Hypothalamus (tissue), 51 donors: ENCODE measurements at places on chromosomes 1 and 21.

DNA sequence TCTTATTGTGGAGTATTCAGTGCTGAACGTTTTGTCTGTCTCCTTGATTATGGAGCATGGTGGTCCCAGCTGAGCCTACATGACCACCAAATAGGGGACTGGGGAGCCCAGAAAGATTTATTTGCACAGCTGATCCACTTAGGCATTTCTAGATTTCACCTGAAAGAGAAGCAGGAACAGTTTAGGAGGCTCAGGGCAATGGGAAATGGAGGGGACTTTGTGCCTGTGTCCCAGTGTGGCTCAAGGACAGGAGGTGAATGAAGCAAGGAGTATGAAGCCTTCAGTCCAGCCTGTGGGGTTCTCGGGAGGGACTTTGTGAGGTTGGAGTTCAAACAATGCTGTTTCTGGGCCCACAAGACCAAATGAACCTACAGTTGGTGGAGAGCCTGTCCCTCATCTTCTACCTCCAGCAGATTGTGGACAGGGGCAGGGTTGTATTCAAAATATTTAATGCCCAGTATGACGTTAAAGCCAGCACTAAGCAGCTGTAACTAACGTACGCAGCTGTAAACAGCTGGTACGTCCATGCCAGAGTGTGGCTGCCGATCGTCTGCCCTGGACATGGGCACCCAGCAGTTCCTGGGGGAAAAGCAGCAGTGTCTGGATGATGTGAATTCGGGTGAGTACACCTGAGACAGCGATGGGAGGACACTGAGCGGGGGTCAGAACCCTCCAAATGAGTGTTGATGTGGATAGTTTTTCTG lies 164.9 kb upstream of the RAB4A start:
- DNase-seq: no peak

GRCh38 chr1:205440476-205441317 lies 15.1 kb downstream of the BLACAT1 start:
- DNase-seq: no peak

- no peak for DNase-seq
Measured at GRCh38 chr1:158028969-158029368, 35.5 kb downstream of the KIRREL1 start.

- no peak for DNase-seq
Measured at GRCh38 chr1:7343882-7344281, 427.2 kb upstream of the VAMP3 start.

- DNase-seq: no peak
Measured at GRCh38 chr1:240096974-240097373, 5.3 kb downstream of the FMN2 start.

DNA sequence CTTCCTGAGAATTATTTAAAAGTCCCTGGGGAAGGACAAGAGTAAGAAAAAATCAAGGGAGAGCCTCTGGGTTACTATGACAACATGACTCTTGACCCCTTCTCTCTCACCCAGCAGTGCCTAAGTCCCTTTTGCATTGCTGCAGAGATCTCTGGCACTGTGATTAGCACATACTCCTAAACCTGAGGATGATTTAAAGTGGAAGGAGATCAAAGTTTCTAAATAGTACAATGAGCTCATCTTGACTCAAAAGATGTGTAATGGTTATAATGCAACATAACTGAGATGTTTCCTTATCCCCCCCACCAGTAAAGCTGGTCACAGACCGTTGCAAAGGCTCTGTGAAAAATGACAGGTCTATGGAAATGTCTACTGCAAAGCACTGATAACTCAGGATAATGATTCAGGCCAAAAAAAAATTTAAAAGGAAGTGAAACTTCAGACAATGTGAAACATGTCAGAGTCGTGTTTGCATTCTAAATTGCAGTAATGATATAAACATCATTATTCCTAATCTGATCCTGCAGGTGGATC lies 519.2 kb downstream of the KIF26B start:
- no peak for DNase-seq

DNA sequence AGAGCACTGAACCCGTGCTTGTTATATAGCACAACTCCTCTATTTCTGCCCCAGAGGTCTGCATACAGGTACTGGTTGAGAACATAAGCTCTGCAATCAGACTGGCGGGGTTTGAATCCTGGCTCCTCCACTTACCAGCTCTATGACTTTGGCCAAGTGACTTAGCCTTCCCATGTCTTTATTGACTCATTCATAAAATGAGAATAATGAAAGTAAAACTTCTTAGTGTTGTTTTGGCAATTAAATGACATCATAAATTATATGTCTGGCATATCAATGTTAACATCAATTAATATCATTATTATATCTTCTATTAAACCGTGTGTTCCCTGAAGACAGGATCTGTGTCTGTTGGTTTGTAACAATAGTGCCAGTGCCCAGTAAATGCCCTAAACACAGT lies 4.3 kb downstream of the INKA2 start:
- DNase-seq: no peak

DNA sequence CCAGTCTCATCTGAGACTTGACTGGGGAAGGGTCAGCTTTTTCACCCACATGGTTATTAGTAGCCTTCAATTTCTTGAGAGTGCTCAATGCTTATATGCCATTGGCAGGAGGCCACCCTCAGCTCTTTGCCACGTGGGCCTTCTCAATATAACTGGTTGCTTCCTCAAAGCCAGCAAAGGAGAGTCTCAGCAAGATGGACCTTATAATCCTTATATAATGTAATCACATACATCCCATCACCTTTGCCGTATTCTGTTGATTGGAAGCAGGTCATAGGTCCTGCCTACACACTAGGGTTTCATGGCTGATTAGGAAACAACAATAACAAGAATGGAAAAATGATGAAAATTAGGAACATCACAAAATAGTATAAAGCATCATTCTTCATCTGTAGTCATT lies 22.9 kb downstream of the TSEN15 start:
- no peak for DNase-seq

GRCh38 chr21:38179511-38179910 lies 77.3 kb upstream of the KCNJ15 start:
- no peak for DNase-seq

DNA sequence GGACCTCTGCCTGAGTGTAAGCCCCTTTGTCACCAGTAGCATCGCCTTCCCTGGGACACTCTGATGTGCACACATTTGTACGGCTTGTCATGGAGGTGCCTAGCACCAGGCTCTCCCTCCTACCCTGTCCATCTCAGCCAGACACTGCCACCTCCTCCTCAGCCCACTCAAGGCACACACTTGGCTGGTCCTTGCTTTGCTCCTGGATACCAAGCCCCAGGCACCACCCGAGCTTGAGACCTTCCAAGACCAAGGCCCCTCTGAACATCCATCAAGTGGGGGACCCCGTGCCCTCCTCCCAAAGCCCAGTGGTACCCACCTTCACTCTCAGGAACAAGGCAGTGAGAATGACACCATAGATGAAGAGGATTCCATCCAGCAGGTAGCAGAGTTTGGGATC lies 78.0 kb downstream of the CD247 start:
- no peak for DNase-seq

DNA sequence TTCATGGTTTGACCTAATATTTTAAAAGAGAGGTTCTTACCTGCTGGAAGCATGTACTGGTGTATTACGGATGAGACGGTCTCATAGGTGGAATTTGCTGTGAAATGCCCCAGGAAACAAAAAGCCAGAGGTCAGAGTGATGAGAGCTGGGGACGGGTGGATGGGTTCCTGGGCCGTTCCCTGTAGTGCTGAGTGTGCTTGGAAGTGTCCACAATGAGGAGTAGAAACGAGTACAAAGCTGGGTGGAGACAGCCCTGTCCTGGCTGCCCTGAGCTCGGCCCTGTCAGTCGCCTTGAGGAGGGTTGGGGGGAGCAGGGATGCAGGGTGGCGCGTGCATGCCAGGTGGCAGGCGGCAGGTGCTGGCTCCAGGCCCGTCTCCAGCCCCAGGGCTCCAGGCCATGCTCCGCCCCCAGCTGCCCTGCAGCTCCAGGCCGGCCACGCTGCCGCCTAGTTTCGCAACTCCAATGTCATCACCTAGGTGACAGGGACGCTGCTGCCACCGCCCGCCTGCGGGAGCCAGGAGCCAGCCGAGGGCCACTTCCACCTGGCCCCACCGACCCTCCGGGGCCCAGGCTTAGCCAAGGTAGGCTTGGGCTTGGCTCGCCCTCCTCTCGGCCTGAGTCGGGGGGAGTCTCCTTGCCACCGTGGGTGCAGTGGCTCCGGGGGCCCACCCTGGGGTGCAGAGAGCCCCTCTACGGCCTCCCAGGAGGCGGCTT lies 16.4 kb downstream of the TP73 start:
- DNase-seq: peak; percentile 28

DNA sequence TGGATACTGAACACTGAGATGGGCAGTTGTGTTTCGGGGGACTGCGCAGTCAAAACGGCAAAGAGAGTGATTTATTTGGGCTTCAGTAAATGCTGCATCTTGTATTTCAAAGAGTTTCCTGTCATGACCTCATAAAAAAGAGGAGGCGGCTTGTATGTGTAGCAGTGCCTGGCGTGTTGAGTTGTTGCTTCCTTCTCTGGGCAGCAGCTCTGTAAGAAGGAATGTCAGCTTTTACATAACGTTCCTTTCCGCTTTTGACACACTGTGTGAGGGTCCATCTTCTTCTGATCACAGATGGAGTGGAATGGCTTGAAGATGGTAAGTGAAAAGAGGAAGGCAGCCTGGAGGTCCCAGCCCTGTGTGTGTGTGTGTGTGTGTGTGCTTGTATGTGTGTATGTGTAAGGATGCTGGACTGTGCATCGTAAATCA lies 941 bp downstream of the ELAVL4 start:
- no peak for DNase-seq

- no peak for DNase-seq
Measured at GRCh38 chr1:23208527-23208926, 8.8 kb downstream of the HTR1D start.

GRCh38 chr1:60599574-60599973 lies 482.8 kb upstream of the NFIA start:
- DNase-seq: no peak

DNA sequence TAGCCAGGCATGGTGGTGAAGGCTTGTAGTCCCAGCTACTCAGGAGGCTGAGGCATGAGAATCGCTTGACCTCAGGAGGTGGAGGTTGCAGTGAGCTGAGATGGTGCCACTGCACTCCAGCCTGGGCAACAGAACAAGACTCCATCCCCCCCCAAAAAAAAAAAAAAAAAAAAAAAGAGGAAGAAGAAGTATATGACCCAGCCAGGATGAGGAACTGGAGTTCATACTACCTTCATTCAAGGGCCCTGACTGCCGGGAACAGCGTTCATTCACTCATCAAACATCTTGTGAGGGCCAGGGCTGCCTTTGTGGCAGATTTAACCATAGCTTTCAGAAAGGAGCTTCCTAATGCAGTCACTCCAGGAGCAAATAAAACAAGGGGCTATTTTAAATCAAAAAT lies 127.6 kb downstream of the MRPS6 start:
- no peak for DNase-seq

DNA sequence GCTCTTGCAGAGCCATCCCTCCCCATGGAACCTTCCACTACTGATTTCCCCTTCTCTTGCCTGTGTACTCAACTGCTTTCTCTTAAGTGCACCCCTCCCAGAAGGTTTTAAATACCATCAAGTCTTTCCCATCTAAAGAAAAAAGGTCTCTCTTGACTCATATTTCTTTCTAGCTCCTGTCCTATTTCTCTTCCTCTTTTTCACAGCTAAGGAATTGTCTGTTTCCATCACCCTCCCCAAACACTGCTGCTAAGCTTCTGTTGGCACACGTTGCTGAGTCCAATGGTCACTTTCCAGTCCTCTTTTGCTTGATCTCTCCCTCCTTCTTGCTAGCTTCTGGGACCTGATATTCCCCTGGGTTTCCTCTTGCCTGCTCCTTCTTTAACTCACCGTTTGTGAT lies 13.3 kb upstream of the GNL2 start:
- no peak for DNase-seq

DNA sequence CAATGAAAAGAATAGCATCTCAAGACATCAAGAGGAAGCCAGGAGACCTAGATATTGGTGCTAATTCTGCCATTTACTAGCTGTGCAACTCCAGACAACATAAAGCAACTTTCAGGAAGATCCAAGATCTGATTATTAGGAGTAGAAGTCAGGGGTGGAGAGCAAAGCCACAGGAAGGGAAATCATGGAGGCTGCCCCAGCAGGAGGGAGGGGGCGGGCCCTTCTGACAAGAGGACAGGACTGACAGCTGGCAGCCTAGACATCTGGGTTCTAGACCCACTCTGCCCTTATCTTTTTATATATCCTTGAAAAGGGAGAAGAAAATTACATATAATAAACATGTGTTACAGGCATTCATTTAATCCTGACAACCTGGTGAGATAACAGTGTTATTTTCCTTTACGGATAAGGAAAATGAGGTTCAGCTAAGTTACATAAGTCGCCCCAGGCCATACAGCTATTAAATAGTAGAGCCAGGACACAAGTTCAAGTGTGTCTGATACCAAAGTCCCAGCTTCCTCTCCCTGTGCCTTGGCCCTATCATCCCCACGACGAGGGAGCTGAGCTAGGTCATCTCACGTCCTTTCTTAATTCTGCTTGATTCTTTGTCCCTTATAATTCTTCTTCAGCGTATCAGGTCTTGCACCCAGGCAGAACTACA lies 46.6 kb downstream of the ARHGEF11 start:
- no peak for DNase-seq

- peak; percentile 45 for DNase-seq
Measured at GRCh38 chr21:16279731-16280581, 550.2 kb downstream of the USP25 start.

DNA sequence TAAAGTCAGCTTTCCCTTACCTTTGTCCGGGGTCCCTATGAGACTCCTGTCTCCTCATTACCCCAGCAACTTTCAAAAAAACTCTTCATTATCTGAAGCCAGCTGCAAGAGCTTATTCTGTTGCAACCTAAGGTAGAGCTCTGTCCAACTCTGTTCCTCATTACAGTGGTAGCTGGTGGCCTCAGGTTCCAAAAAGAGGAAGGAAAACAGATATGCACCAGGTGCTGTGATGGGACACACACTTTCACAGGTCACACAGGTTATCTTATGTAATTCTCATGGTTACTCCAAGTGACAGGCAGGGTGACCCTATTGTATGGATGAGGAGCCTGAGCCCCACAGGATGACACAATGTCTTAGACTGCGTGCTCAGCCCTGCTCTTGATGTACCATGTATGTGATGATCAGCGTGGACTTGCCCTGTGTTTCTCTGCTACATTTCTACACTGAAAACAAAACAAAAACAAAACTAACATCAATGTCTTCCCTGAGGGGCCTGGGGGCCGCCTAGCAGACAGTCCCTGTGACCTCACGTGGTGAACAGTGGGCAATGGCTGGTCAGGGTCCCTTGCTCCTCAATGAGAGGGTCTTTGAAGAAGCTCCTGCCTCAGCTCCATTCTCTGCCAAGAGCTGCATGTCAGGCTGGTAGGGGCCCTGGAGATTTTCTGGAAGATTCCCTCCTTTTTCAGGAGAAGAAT lies 9.7 kb upstream of the TENT5C start:
- no peak for DNase-seq

- no peak for DNase-seq
Measured at GRCh38 chr1:7869136-7869920, 16.5 kb upstream of the UTS2 start.

DNA sequence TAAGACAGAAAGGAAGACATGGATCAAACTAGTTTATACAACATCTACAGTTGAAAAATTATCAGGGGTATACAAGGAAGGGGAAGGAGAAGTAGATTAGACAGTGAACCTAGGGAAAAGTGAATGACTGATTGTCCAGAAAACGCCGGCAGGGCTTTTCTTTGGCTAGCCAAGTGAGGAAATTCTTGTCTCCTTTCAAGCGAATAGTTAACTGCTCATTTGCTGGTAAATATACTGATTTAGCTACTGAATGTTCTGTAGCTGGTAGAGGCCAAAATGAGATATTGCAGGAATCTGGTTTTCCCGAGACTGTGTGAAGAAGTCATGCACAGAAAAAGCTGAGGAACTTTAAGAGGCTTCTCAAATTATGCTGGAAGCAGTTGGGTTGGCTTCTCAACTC lies 128.5 kb upstream of the ZNHIT6 start:
- no peak for DNase-seq

- no peak for DNase-seq
Measured at GRCh38 chr21:41235201-41235600, 67.2 kb downstream of the BACE2 start.
